ENCODE measurements at places on chromosomes 5 and 9. TPM values are rescaled to one million over a fixed set of nuclear protein-coding genes. Genes with fewer than 3 reads are reported as not detected.

The ADAMTSL1 gene
- 0.55 TPM for polyA plus RNA-seq

The FAM200C gene
- polyA plus RNA-seq, result 1.1 TPM

The TMEM252 gene
- not detected for polyA plus RNA-seq

The BSPRY gene
- 12.7 TPM for polyA plus RNA-seq

The AGXT2 gene
- polyA plus RNA-seq, result not detected

GRCh38 chr9:98971168-98971914, 27.6 kb downstream of the COL15A1 start:
- H3K4me3 ChIP-seq, result no peak overlapping the region
- peak overlapping the region; percentile 58 for H3K27ac ChIP-seq
- H3K36me3 ChIP-seq, result no peaks in the 10 kb centered on the region
- peaks cover 7% of the 10 kb centered on the region for H3K4me1 ChIP-seq
- H3K27me3 ChIP-seq, result no peaks in the 10 kb centered on the region

DNA sequence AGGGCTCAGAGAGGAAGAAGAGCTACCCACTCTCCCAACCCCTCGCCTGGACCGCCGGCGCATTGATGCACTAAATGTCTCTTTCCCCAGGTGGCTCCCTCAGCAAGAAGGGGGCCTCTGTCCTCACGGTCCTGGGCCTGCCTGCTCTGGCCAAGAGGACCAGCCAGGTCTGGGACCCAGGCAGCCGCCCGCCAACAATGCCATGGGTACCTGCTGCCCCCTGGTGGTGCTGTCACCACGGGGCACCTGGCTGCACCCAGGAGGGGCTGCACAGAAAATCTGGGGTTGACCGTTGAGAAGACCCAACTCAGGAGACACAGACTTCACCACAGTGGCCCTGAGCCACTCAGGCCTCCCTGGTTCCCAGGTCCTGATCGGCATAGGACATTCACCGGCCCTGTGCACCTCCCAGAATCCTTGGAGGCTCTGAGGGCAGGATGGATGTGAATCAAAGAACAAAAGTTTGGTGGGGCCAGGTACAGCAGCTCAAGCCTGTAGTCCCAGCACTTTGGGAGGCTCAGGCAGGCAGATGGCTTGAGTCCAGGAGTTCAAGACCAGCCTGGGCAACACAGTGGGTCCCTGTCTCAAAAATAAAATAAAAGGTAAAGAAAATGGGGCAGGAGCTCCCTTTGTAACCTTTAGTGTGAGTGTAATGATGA, 2.4 kb upstream of the VAV2 start:
- H3K4me3 ChIP-seq, result no peak overlapping the region
- H3K36me3 ChIP-seq, result no peaks in the 10 kb centered on the region
- DNase-seq, result peak; percentile 77
- H3K27ac ChIP-seq, result no peak overlapping the region
- H3K4me1 ChIP-seq, result peaks cover 34% of the 10 kb centered on the region

DNA sequence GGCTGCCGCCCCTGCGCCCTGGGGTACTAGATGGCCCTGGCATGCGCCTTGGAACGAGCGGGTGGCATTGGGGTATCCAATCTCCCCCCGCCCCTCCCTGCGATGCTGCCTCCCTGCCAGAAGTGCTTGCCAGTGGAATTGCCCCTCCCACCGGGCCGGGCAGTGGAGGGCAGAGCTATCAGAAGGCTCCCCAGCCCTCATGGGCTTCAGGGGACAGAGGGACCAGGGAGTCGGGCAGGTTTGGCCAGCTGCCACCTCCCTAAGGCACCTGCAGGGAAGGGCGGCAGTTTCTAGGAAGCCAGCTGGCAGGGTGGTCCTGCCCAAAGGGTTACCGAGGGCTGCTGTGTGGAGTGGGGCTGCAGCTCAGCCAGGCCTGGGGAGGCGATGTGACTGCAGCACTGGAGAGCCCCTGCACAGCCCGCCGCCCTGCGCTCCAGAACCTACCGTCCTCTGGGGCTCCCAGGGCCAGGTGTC, 52.8 kb upstream of the EGFL7 start:
- H3K4me3 ChIP-seq, result no peak overlapping the region
- peaks cover 3% of the 10 kb centered on the region for H3K4me1 ChIP-seq
- peak; percentile 39 for DNase-seq
- no peaks in the 10 kb centered on the region for H3K36me3 ChIP-seq

DNA sequence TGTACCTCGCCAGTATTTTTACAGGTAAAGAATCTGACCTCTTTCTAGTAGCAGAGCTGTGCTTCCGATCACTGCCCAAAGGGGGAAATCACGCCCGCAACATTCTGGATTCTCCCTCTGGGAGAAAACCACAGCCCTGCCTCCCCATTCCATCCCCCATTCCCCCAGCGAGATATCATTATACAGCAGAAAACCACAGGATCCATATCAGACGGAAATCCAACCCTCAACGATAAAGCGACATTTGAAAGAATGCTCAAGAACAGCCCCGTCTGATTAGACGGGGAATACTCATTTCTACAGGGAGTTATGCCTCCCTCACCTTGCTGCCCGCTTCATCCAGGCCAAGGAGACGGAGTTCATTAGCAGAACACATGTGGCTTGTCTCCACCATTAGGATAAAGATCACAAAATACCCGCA, 172.8 kb downstream of the COL23A1 start:
- peak; percentile 10 for DNase-seq
- H3K4me1 ChIP-seq, result no peaks in the 10 kb centered on the region
- H3K36me3 ChIP-seq, result no peaks in the 10 kb centered on the region
- no peak overlapping the region for H3K4me3 ChIP-seq

DNA sequence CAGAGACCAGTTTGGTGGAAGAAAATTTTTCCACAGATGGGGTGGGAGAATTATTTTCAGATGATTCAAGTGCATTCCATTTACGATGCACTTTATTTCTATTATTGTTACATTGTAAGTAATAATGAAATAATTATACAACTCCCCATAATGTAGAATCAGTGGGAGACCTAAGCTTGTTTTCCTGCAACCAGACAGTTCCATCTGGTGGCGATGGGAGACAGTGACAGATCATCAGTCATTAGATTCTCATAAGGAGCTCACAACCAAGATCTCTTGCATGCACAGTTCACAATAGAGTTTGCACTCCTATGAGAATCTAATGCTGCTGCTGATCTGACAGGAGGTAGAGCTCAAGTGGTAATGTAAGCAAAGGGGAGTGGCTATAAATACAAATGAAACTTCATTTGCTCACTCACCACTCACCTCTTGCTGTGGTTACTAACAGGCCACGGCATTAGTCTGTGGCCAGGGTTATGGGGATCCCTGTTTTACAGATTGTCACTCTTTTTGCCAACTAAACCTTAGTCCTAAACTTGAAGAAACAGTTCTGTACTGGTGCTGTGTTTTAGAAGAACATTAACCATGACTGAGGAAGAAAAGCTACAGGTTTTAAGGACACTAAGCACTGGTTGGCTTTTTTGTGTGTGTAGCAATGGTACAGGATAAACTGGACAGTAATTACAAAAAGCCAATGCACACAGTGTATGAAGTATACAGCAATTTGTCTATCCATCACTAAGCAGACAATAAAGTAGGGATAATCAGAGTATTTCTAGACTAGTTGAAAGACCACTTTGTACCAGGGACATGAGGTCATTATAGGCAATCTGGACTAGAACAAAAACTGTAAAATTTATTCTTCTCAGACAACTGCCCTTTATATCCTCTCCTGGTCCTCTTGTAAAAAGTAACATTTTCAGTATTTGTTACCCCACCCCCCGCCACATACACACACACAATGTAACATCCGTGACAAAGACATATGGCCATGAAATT, 9.9 kb downstream of the TMEM232 start:
- H3K27me3 ChIP-seq, result no peaks in the 10 kb centered on the region
- no peak for DNase-seq
- H3K4me3 ChIP-seq, result no peak overlapping the region

- H3K4me1 ChIP-seq, result no peaks in the 10 kb centered on the region
- H3K27me3 ChIP-seq, result no peaks in the 10 kb centered on the region
- no peak overlapping the region for H3K4me3 ChIP-seq
- H3K27ac ChIP-seq, result no peak overlapping the region
These were observed 1.5 kb downstream of the SURF1 start for GRCh38 chr9:133354766-133355165.

Measured in lung (tissue), 17 donors.